ENCODE measurements at places on chromosomes 7 and 10.

GRCh38 chr10:33800545-33800944, 466.1 kb upstream of the NRP1 start:
- DNase-seq: no peak

GRCh38 chr7:52961084-52961483, 74.3 kb upstream of the POM121L12 start:
- DNase-seq: no peak

GRCh38 chr7:47371733-47372368, 210.1 kb downstream of the TNS3 start:
- peak; percentile 87 for DNase-seq

- DNase-seq: no peak
Measured at GRCh38 chr10:64071218-64071617, 550.0 kb downstream of the REEP3 start.

- no peak for DNase-seq
Measured at GRCh38 chr10:124164264-124164663, 70.9 kb upstream of the CHST15 start.

GRCh38 chr7:54664235-54665228, 94.5 kb downstream of the SEC61G start:
- DNase-seq: peak; percentile 62

DNA sequence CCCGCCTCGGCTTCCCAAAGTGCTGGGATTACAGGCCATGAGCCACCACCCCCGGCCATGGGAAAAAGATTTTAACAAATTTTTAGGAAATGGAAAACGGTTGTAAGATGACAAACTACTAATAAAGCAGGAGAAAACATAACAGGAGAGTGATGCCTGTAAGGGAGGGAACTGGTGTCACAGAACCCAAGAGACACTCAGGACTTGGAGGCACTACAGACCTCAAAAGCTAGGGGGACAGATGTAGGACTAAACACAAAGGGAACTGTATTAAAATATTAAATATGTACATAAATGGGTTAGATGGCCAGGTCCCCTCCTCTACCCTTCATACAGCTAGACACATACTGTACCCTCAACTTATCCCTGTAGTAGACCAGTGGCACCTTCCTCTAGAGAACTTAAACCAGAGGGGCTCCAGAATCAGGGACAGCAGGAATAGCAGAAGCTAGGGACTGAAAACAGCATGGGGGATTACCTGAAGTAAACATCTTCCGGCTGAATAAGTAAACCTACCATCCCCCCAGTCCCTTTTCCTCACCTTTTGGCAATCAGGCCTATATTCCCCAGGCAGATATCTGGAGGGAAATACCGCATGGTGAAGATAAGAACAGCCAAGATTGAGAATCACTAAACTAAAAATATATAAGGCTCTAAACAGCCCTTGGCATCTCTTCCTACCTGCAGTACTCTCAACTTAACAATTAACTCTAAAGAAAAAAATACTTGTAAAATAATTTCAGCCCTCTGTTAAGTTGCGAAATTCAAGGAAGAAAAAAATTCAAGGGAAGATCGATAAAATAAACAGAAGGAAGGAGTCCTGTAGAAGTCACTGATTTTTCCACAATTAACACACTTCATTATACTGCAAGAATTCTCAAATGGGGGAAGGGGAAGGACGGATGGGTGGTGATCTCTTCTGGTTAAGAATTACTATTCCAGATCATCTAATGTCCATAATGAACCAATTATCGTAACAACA, 15.5 kb downstream of the TM9SF3 start:
- DNase-seq: no peak

DNA sequence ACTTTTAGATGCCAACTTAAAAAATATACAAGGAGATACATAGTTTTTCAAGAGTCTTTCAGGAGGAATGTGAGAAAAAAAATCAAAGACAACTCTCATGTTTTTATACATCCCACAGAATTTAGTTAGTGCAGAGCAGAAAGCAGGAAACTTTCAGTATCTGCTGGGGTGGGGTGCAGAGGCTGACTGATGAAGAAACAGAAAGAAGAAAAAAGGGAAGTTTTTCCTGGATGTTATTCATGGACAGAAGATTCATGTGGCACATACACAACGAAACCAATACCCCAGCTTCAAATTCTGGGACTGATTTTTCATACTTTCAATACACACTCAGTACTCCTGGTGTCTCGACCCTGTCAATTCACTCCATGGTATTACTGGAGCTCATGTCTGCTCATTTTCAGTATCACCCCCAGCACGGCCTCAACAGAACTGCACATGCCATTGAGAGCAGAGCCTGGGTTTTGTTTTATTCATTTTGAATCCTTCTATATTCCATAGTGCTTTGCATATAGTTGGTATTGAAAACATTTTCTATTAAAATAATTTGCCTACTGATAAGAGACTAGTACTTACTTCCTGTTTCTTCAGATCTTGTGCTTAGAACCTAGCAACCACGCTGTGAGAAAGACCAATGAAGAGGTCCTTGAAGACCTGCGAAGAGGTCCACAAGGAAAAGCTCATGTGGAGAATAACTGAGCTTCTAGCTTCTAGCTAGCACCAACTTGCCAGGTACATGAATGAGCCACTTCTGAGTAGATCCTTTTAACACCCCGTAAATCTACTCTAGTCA, 49.0 kb downstream of the NDUFB2 start:
- DNase-seq: no peak

GRCh38 chr10:13751191-13751764, 164.5 kb downstream of the PRPF18 start:
- DNase-seq: no peak

DNA sequence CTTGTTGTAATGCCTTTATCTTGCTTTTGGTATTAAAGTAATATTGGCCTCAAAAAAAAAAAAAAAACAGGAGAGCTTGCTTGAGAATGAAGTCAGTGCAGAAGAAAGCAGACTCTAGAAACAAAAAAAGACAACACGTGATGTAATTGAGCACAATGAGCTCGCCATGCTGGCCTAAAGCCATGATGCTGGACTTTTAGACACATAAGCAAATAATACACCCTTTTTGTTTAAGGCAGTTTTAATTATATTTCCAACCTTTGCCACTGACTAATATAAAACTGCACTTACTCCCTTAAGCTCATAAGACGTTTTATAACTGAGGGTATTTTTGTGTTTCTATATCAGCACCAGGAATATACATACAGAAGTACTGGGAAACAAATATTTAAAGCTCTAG, 798.3 kb downstream of the KCNMA1 start:
- peak; percentile 17 for DNase-seq

- no peak for DNase-seq
Measured at GRCh38 chr10:93266858-93267257, 193.2 kb downstream of the CYP26A1 start.

- DNase-seq: no peak
Measured at GRCh38 chr10:68471063-68471585, 649 bp downstream of the DNA2 start.

DNA sequence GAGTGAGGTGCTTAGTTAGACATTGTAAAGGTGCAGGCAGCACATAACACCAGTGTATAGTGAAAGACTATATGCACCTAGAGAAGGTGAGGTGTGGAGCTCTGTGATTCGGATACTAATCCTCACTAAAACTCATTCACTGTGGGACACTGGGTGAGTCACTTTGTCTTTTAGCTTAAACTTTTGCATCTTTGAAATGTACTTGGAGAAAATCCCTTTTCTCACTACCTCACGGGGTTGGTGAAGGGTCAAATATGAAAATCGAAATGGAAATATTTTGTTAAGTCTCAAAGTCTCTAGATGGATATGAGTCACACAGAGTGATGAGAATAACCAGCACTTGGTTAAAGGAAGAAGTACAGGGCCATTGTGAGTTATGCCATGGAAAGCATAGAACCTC, 38.0 kb downstream of the MDFIC start:
- no peak for DNase-seq

DNA sequence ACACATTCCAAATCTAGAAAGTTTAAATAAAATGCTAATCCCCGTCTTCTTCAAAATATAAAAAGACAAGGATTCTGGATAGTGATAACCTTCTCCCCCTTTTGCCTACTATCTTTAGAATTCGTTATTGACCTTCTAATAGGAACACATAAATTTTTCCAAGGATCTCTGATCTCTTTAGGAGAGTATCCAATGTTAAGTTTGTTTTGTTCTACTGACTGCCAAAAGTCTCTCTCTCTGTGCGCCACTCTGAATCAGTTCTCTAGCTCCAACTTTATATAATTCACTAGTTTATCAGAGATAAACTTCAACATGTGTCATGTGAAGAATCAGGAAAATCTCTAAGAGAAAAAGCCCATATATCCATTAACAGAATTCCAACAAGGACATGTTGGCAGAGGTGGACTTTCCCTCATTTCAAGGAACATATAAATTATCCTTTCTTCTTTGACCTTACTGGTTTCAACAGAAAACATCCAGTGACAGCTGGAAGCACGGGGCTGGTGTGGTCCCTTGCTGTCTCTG, 615.6 kb downstream of the KCNMA1 start:
- DNase-seq: no peak

GRCh38 chr7:75969182-75969581, 25.2 kb downstream of the TMEM120A start:
- DNase-seq: no peak

- no peak for DNase-seq
Measured at GRCh38 chr10:132469197-132469884, 68.2 kb upstream of the INPP5A start.

- DNase-seq: no peak
Measured at GRCh38 chr7:42690794-42691639, 220.9 kb downstream of the C7orf25 start.

- no peak for DNase-seq
Measured at GRCh38 chr10:350981-351501, 215.8 kb downstream of the ZMYND11 start.

- no peak for DNase-seq
Measured at GRCh38 chr7:24301703-24302102, 17.7 kb downstream of the NPY start.

DNA sequence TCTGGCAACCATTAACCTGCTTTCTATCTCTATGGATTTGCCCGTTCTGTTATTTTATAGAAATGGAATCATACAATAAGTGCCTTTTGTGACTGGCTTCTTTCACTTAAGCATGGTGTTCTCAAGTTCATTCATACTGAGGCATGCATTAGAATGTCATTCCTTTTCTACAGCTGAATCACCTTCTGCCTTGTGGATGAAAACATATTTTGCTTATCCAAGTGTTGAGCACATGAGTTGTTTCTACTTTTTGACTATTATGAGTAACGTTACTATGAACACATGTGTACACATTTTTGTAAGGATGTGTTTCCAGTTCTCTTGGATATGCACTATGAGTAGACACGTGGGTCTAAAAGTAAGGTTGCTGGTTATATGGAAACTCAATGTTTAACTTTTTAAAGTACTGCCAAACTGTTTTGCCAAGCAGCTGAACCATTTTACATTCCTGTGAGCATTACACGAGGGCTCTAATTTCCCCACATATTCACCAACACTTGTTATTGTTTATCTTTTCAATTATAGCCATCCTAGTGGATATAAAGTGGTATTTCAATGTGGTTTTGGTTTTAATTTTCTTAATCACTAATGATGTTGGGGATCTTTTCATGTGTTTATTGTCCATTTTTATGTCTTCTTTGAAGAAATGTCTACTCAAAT, 241.3 kb downstream of the FANK1 start:
- no peak for DNase-seq

- no peak for DNase-seq
Measured at GRCh38 chr7:13110107-13110506, 422.7 kb downstream of the ARL4A start.

GRCh38 chr10:101453791-101454718, 100.1 kb downstream of the BTRC start:
- DNase-seq: no peak

DNA sequence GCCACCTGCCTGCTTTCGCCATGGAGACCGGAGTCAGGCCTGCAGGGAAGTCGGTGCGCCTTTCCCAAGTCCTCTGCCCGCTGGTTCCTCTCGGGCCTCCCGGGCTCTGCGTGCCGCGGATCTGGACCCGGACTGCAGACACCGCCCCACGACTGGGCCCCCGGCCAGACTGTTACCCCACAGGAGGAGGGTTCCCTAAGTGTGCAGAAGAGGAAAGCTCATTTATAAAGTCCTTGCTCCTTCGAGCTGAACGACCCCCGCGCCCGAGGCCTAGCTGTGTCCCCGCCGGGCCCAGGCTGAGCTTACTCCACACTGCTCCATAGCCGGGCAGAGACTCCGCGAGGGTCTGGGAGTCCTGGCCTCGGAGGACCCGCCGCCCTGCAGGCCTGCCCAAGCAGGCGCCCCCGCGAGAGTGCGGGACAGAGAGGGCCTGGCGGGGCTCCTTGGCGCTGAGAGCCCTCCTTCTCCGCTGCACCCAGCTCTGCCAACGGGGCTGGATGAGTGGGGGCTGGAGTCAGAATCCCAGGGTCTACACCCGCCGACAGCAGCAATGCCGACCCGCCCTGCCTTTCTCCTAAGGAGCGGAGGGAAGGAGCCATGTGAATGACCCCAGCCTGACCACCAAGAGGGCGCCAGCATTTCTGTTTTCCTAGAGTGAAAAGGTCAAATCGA, 8.3 kb downstream of the EN2 start:
- DNase-seq: no peak

DNA sequence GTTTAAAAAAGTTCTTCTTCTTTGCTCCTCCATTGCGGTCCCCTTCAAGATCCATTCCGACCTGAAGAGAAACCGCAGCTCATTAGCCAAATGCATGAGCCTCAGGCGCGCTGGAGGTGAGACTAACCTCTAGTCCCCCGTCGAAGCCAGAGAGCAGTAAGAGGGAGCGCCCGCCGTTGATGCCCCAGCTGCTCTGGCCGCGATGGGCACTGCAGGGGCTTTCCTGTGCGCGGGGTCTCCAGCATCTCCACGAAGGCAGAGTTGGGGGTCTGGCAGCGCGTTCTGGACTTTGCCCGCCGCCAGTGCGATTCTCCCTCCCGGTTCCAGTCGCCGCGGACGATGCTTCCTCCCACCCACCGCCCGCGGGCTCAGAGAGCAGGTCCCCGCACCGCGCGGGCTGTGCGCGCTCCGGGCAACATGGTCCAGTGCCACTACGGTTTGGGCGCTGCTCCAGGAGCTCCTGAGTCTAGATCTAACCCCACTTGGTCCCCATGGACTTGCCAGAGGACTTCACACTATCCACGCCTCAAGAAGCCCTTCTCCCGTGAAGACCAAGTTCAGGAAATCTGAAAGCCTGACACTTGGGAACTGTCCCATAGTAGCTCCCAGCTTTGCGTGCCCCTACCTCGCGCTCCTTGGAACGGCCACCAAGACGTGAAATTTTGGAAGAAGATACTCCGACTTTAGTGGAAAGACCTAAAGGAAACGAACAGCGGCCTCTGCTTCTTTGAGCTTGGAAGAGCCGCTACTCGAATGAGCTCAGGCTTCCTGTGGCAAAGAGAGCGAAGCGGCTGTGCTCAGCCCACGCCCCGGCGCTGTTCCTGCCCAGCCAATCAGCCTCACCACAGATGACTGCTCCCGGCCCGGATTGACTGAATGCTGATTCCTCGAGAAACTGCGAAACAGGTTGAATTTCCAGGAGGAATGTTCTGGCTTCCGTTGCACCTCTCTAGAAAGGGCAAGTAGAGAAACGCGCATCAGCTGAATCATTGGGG, at the start of gene ABCB1:
Gene ABCB1 (minus strand): TSS at position 755 of the 995 bp plus-strand sequence. CDS start 700 bp downstream, at position 55.
- no peak for DNase-seq
